CD4-positive, alpha-beta T cell treated with Interleukin-21 for 1 hour (primary cell): ENCODE measurements at places on chromosomes 6 and 20.

DNA sequence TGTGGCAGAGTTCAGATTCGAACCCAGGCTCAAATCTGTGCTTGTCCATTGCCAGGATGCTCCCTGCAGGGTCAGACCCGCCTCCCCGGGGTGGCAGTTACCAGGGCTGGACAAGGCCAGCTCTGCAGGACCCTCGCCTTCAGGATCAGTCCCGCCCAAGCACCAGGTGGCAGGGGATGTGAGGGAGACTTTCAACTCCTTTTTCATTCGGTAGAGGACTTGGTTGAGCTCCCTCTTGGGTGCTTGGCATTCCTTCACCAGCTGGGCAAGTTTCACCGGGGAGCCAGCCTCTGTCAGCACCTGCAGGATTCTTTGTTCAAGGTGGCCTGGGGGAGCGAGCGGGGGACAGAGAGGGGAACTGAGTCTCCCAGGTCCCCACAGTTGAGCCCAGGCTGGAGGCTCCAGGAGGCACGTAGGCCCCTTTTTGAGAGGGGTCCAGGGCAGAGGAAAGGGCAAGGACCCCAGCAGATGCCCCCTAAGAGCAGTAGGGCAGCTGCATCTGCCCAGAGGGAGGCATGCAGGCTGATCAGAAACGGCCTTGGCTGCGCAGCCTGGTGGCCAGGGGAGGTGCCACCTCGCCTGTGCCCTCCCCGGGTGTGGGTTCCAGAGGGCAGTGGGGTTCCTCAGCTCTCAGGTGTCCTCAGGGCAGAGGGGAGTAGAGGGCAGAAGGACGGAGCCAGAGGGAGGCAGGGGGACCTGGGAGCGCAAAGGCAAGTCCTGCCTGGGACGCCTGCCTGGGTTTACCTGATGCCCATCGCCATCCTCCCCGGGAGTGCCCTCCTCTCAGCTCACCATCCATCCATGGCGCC is 3.9 kb downstream of the ZBP1 start:
- no peak for DNase-seq

- no peak for DNase-seq
These were observed 194.2 kb upstream of the CNR1 start for GRCh38 chr6:88360203-88360797.

- no peak for DNase-seq
These were observed 274.1 kb downstream of the HACE1 start for GRCh38 chr6:104585646-104586045.

DNA sequence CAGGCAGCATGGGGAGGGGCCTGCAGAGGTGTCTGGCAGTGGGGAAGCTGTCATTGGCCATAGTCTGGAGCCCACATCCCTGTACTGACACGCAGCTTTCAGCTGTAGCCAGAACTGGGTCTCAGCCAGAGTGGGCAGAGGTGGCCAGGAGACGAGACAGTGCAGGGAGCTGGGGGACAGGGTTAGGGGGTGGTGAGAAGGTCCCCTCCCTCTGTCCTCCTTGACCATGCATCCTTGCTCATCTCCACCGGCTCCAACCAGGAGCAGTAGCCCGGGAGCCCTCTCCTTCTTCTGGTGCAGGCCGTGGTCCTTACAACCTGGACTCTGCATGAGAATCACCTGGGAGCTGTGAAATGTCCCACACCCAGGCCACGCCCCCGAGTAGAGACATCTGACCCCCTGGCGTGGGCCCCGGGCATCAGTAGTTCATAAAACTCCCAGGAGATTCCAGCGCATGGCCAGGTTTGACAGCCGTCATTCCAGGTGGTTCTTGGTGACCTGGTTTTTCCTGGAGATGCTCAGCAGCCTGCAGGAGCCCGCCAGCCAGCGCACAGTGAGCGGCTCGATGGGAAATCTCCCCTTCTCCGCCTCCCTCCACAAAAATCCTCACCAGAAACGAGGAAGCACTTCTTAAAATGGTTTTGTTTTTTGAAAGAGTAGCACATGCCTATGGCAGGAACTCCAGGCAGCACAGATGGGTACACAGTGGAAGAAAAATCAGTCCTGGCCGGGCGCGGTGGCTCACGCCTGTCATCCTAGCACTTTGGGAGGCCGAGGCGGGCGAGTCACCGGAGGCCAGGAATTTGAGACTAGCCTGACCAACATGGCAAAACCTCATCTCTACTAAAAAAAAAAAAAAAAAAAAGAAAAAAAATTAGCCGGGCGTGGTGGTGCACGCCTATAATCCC is 56.2 kb downstream of the ADNP start:
- DNase-seq, result no peak

DNA sequence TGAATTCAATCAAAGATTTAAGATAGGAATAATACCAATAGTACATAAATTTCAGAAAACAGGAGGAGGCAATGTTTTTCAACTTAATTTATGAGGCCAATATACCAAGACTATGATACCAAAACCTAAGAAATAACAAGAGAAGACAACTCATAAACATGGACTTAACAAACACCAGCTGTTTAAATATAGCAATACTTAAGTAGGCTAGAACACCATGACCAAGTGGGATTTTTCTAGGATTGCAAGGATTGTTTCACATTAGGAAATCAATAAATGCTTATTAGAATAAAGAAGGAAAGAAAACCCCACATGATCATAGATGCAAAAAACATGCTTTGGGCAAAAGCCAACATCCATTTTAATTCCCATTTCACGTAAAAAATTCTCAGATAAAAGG is 355.1 kb downstream of the EPM2A start:
- no peak for DNase-seq
